ENCODE measurements at places on chromosomes 12 and 14. TPM values are rescaled to one million over a fixed set of nuclear protein-coding genes. Genes with fewer than 3 reads are reported as not detected.

The FAR2 gene
- 21.9 TPM for total RNA-seq

GRCh38 chr12:32917094-32917611, 20.6 kb upstream of the PKP2 start:
- DNase-seq = peak; percentile 67

DNA sequence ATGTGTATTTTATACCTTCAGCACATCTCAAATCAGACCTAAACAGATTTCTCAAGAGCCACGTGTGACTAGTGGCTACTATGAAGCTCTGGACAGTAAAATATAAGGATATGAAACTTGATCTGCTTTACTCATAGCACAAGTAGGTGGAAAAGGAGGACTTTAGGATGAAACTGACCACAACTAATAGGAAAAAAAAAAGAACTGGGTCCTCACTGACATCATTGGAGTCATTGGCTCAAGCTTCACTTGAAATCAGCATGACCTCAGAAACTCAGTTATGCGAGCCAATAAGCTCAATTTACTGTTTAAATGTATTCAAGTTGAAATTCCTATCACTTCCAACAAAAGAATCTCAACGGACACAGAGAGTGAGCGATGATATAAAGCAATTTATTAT, 34.1 kb upstream of the CIT start:
- DNase-seq = peak; percentile 31

DNA sequence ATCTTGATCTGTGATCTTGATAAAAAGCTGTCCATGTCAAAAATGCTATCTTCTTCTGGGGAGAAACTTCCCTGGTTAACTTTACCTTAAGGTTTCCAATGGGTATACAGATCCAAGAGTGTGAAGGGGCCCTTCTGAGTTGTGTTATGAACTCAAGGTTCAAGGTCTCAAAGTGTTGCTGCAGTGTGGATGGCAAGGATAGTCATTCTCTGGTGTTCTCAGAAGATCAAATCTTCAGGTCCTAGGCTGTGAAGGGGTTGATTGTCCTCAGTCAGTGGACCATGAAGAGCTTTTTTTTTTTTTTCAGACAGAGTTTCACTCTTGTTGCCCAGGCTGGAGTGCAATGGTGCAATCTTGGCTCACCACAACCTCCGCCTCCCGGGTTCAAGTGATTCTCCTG, 114.4 kb downstream of the SPTSSA start:
- DNase-seq = no peak

The HOTAIR gene
- total RNA-seq = 2.2 TPM

- peak; percentile 83 for DNase-seq
Measured at GRCh38 chr12:26298785-26299621, 103.6 kb downstream of the SSPN start.

DNA sequence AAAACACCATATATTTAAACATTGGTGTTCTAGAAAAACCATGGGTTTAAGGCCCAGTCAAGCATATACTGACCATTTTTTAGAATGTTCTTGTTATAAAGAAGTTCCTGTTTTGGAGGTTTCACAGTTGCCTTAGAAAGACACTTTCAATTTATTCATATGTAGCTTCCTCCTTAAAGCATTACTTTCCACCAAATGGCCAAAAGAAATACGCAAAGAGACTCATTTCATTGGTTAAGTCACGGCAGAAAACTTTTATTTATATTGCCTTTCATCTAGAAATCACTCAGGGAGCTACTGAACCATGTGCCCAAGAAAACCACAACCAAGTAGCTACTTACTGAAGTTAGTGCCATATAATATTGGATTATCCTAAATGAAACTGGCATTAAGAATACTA, 40.0 kb downstream of the MYBPC1 start:
- no peak for DNase-seq

The KRT79 gene
- 0.57 TPM for total RNA-seq

The TSHR gene
- not detected for total RNA-seq

GRCh38 chr12:64790166-64790565, 31.0 kb upstream of the GNS start:
- DNase-seq = no peak

The GUCY2C gene
- total RNA-seq = not detected

The PLA2G1B gene
- total RNA-seq = not detected

The MYH6 gene
- not detected for total RNA-seq

The USP5 gene
- total RNA-seq = 140 TPM

The LYSET gene
- 10.8 TPM for total RNA-seq

GRCh38 chr12:109804820-109805761, 28.1 kb downstream of the TRPV4 start:
- peak; percentile 52 for DNase-seq

DNA sequence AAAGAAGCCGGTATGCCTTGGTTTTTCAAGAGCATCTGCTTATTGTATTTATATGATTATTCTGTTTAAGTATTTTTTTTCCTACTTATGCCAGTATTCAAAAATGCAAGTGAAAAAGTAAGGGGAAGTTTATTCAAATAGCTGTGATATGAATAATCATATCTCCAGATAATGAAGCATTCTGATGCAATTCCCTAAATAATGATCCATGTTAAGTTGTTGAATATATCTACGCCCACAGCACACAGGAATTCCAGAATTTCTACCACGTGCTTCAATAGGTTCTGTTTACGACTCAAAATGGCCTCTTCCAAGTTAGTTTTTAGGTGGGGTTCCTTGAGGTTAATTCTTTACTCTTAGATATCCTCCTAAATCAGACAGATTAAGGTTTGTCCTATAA, 208.3 kb downstream of the NAV3 start:
- DNase-seq = no peak

The ADAMTS20 gene
- not detected for total RNA-seq

- DNase-seq = no peak
Measured at GRCh38 chr14:87994974-87995373, 2.0 kb upstream of the GALC start.

DNA sequence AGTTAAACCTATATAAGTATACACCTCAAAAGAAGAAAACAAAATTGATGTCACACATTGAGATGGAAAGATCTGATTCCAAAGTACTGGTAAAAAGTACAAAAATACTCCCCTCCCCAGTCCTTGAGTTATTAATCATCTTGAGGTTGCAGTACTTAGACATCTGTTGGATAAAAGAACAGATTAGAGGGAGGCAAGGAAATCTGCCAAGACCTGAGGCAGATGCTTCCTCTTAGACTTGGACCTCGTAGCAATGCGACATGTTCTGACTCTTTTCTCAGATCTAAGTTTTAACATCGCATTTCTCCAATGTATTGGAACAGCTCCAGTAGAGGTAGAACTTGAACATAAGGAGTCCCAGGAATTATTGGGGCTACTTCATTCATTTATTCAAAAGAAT, 187.9 kb upstream of the GRIN2B start:
- no peak for DNase-seq

DNA sequence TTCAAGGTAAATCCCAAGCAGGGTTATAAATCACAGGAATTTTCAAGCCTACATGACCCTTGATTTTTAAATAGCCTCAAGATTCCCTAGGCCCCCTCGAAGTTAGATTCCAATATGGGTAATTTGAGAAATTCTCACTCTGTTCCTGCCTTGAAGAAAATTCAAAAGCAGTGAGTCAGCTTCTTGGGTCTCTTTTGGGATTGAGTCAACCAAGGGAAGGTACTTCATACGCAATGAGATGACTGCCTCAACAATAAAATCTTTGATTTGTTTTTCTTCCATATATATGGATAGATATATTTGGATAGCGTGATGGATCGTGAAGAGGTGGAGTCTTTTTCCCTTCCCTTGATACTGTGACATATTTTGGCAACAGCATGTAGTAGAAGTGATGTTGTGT, 180.4 kb upstream of the ATP2B1 start:
- DNase-seq = no peak

The GPR84 gene
- total RNA-seq = not detected

The LMNTD1 gene
- total RNA-seq = 0.57 TPM

The RSRC2 gene
- total RNA-seq = 58.7 TPM

The PRKD1 gene
- total RNA-seq = 3.3 TPM

The KRT6B gene
- not detected for total RNA-seq

GRCh38 chr12:29782871-29783772, 620 bp downstream of the TMTC1 start:
- peak; percentile 48 for DNase-seq

DNA sequence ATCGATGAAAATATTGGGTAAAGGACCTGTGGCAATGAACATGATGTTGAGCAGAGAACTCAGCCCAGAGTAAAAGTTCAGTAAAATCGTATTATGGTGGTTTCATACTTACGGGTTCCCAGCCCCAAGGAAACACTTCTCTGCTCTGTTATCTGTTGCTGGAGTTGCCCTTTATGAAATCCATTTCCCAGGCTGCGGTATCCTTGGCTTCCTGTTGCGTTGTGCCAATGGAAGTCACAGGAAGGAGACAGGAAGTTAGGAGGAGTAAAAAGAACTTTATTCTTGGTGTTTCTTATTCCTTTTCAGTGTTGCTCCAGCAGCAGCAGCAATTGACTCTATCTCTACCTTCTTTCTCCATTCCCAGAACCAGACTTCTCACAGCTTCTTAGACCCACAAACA, 965.2 kb downstream of the VRK1 start:
- DNase-seq = no peak

- no peak for DNase-seq
Measured at GRCh38 chr12:21941506-21942376, 515 bp upstream of the ABCC9 start.

DNA sequence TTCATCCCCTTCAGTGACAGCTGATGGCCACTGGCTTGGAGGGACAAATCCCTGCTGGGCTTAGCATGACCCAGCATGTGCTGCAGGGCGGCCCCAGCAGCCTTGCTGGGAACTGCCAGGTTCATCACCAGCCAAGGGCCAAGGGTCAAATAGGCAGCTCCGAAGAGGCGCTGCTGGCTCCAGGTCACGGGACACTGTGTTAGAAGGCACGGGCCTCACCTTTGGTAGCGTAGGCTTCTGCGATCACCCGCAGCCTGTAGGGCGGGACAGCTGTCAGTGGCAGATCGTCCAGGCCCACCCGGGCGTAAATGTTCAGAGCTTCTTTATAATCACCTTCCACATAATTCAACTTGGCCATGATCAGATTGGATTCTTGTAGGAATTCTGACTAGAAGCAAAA, 35.7 kb downstream of the TTC7B start:
- no peak for DNase-seq

The C1QL4 gene
- 0.06 TPM for total RNA-seq

GRCh38 chr14:23028799-23029198, 5.9 kb downstream of the PSMB5 start:
- no peak for DNase-seq

DNA sequence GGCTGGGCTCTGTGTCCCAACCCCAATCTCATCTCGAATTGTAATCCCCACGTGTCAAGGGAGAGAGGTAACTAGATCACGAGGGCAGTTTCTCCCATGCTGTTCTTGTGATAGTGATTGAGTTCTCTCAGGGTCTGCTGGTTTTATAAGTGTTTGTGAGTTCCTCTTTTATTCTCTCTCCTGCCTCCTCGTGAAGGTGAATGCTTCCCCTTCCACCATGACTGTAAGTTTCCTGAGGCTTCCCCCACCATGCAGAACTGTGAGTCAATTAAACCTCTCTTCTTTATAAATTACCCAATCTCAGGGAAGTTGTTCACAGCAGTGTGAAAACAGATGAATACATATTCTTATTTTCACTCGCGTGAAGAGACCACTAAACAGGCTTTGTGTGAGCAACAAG, 148.2 kb downstream of the TMEM30B start:
- DNase-seq = no peak

The MPHOSPH9 gene
- total RNA-seq = 54.3 TPM

DNA sequence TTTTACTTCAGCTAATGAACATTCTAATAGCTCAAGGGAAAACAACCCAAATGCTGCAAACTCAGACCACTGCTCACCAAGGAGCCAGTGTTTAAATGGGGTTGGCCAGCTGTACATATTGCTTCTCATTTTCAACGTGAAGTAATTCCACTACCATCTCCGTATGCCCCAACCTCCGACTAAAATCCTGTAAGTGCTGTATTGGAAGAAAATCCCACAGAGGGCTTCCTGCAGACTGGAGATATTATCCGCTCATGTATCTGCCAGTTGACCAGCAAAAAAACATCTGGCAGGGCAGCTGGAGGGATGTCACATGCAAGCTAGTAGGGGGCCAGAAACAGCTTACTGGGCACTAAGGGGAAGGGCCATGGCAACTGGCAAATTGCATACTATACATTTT, 485.0 kb downstream of the SNAPC1 start:
- DNase-seq = no peak
